ENCODE measurements at places on chromosomes 2 and 18. TPM values are rescaled to one million over a fixed set of nuclear protein-coding genes. Genes with fewer than 3 reads are reported as not detected.

Gene DCTN1
- 172 TPM for total RNA-seq

Gene ZSWIM2
- total RNA-seq, result not detected

Gene IL36RN
- not detected for total RNA-seq

Gene MYO5B
- not detected for total RNA-seq

Gene ACMSD
- not detected for total RNA-seq

Gene CLEC4F
- not detected for total RNA-seq

Gene APCDD1
- not detected for total RNA-seq

Measured in GM23248 (cell line).